Renal pelvis (tissue), 12 donors: ENCODE measurements at places on chromosomes 6 and 20. TPM values are rescaled to one million over a fixed set of nuclear protein-coding genes. Genes with fewer than 3 reads are reported as not detected.

ETV7 gene
- 0.13 TPM for polyA plus RNA-seq

DNA sequence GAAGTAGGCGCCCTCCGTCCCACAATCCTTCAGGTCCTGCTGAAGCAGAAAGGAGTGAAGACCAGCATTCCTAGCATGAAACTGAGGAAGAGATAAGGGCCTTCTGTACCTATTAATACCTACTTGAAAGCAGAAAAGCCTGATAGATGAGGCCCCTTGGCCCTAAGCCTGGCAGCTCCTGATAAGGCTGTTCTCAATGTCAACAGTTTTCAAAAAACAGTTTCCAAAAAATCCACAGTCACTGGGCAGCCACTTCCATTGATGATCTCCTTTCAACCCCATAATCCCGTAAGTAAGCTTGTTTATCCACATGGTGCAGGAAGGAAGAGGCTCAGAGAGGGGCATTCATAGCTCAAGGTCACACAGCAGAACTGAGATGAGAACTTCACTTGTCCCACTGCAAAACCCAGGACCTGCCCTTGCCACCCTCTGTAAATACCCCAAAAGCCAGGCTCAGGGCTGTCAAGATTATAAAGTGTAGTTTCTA is 2.8 kb upstream of the E2F1 start:
- DNase-seq = no peak

GRCh38 chr20:46267108-46268105 is 40.9 kb downstream of the CDH22 start:
- no peak for DNase-seq

GRCh38 chr20:59944726-59945125 is 4.5 kb downstream of the FAM217B start:
- no peak for DNase-seq

DNA sequence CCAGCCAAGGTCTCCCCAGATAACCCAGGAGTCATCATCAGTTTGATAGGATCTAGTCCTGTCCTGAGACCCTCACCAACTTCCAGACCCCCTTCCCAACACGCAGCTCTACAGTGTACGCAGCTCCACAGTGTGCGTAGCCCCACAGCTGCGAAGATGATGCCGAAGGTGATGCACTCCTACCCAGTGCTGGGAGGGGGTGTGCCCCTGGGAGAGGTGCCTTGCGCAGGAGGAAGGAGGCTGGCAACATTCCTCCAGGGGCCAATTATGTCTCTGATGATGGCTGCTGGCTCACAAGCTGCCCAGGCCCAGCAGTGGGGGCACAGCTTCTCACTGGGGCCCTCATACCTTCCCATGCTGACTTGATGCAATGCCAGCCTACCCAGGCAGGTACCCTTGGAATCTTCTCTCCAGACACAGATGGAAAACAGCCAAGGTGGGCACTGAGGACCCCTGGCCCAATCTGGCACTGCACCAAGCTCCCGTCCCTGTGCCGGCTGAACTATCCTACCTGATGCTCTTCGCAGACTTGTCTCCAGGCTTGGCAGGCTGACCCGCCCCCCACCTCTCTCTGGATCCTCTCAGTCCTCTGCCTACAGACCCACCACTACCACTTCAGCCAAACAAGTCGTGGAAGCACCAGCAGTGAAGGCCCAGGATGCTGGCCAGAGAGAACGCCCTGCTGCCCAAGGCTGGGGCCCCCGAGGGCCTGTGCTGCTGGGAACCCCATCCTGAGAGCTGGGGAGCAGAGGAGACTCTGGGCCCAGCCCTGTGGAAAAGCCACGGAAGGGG is 1.4 kb downstream of the ZNF512B start:
- DNase-seq = no peak

- no peak for DNase-seq
Observed at GRCh38 chr20:37162646-37163045, 16.5 kb upstream of the RPN2 start.

DNA sequence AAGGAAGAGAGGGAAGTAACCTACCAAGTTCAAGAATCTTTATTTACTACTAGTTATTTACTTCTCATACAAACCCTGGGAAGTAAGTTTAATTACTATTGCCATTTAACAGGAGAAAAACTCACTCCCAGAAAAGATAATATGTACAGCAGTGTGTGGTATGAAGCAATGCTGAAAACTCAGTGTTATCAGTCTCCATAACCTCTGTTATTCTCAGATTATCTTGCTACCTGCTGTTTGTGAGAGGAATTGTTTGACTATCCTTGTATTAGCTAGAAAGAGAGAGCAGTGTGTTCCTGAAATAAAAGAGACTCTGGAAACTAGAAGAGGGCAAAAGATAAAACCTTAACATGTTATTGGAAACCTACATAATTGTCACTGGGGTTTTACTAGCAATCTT is 38.2 kb downstream of the ADGRB3 start:
- DNase-seq = no peak

DNA sequence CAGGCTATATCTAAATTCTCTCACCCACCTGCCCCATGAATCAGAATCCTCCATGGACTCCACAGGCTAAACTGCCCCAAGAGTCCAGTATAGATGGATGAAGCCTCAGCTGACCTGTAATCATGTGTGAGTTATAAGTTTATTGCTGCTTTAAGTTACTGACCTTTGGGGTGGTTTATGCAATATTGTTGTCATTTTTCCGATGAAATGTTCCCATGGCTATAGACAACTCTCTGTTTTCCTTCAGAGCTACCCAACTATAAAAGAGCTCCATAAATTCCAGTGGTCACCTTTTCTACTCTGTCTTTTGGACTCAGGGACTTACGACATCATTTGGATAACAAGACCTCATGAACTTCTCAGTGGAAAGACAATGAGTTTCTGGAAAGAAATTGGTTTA is 212.1 kb downstream of the BMP2 start:
- DNase-seq = no peak

DNA sequence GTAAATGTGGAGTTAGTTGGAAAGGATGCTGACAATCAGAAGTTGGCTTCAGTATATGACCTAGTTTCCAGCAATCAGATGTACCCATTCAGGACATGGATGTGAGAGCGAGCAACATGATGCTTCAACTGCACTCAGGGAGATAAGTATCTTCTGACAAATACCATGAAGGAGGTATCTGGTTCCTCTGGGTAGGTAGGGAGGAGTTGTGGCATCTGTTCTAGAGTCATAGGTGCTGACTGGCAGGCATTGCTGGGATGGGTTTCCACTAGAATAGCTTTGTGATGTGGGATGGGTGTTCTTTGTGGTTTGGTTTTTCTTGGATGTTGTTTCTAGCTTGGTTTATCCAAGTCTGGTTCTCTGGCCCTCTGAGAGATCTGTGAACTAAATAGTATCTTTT is 3.9 kb upstream of the REV3L start:
- DNase-seq = no peak

DNA sequence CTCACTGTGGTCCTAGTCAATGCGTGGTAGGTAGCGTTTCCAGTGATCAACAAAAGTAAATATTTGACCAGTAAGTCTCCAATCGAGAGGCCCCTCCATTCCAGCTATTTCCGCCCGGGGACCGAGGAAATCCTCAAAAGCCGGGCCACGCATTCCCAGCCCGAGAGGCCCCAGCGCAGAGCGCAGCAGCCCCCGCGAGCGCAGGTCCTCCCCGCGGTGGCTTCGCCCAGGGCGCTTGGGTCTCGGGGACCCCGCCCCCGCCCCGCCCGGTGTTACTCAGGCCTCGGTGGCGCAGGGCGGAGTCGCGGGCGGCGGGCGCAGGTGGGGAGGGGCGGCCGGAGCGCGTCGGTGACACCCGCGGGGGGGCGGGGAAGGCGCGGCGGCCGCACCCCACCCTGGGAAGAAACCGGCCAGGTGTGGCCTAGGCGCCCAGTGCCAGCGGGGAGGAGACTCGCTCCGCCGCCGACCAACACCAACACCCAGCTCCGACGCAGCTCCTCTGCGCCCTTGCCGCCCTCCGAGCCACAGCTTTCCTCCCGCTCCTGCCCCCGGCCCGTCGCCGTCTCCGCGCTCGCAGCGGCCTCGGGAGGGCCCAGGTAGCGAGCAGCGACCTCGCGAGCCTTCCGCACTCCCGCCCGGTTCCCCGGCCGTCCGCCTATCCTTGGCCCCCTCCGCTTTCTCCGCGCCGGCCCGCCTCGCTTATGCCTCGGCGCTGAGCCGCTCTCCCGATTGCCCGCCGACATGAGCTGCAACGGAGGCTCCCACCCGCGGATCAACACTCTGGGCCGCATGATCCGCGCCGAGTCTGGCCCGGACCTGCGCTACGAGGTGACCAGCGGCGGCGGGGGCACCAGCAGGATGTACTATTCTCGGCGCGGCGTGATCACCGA is at the start of gene DSP:
Gene DSP, plus strand, starts transcription at position 497 of the 890 bp plus-strand sequence. Its CDS starts 245 bp downstream, at position 742.
- peak; percentile 69 for DNase-seq

ANGPT4 gene
- polyA plus RNA-seq = 0.27 TPM

DNA sequence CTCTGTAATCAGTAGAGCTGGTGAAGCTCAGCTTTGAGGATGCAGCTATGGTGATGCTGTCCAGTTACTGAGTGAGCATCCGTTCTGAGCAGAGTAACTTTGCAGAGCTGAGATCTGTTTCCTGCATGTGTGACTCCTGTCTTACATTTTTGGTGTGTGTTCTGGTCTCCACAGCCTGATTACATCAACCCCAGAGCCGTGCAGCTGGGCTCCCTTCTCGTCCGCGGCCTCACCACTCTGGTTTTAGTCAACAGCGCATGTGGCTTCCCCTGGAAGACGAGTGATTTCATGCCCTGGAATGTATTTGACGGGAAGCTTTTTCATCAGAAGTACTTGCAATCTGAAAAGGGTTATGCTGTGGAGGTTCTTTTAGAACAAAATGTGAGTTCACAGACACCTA is 81.6 kb downstream of the FAM120B start:
- no peak for DNase-seq

KCNK5 gene
- polyA plus RNA-seq = 15.0 TPM

- DNase-seq = no peak
Observed at GRCh38 chr6:42279144-42279781, 61.6 kb upstream of the MRPS10 start.

DNA sequence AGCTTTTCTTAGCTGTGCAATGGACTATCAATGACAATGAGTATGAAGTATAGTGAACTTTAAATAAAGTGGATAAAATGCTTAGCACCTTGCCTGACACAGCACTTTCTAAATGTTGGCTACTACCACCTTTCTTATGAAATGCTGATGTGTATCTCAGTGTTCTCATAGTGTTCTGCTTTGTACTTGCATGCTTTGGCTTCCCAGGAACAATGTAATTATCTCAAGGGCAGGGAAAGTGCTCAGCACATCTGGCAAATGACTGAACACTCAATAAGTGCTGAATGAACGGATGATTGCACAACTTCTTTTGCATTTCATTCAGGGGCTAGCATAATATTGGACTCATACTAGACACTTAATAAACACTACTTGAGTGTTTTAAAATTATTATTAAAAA is 28.2 kb upstream of the NOX3 start:
- no peak for DNase-seq

DNA sequence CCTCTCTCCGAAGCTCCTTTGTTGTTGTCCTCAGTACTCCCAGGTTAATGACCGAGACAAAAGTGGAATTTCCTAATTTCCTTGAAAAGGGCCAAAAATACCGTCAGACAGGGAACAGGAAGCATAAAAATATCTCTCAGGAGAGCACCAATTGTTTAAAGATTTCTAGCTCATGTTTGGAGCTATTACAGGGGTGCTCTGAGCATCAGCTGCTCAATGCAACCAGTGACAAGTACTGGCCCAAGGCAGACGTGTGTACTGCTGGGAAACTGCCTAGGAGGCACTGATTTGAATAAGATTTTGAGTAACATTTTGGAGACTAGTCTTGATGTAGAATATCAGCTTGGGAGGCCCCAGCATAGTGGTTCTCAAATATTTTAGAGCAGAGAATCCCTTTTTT is 17.3 kb downstream of the LAMA4 start:
- DNase-seq = no peak

GRCh38 chr20:3262566-3262965 is 23.6 kb upstream of the SLC4A11 start:
- DNase-seq = no peak
